ENCODE measurements at places on chromosomes 2 and 18. TPM values are rescaled to one million over a fixed set of nuclear protein-coding genes. Genes with fewer than 3 reads are reported as not detected.
A peak's percentile ranks its signal among the peaks of the same experiment; 100 is the strongest.

The TM4SF20 gene
- not detected for total RNA-seq

The IMPA2 gene
- total RNA-seq = 48.1 TPM

GRCh38 chr18:77634494-77634893 is 384.8 kb downstream of the GALR1 start:
- no peaks in the 10 kb centered on the region for H3K4me1 ChIP-seq
- no peak for DNase-seq
- no peak overlapping the region for H3K27ac ChIP-seq
- H3K27me3 ChIP-seq = no peaks in the 10 kb centered on the region

DNA sequence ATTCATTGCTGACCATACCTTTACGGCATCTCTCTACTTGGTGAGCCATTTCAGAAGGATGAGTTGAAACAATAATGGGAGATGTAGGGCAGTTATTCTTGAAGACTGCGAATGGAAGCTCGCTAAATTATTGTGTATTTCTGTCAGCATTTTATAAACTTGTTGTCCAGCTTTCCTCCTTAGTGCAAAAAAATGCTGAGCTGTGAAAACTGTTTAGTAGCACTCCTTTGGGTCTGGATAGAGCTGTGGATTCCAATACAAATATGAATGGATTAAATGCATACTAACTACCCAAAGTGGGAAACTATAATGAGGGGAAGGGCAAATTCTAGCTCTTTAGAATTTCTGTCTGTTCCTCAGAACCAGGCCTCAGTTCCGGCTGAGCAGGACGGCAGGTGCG is 461.6 kb downstream of the TXNL1 start:
- no peaks in the 10 kb centered on the region for H3K36me3 ChIP-seq
- DNase-seq = no peak
- H3K27ac ChIP-seq = no peak overlapping the region
- H3K4me1 ChIP-seq = no peaks in the 10 kb centered on the region
- H3K27me3 ChIP-seq = no peaks in the 10 kb centered on the region

DNA sequence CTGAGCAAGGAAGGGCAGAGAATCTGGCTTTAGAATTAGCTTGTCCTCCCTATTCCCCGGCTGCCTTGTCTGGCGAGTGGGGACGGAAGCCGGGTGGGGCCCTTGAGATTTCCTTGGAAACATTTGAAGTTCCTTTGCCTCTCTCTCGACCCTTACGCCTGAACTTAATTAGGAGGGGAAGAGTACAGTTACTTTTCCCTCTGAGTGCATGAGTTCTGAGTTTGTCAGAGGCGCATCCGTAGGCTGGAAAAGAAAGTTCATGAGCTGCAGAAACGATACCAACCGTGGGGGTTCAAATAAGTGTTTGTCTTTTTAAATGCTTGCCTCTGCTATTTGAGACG is 468 bp downstream of the PIKFYVE start:
- peak overlapping the region; percentile 56 for H3K4me3 ChIP-seq
- H3K27ac ChIP-seq = peak overlapping the region; percentile 97
- H3K27me3 ChIP-seq = no peaks in the 10 kb centered on the region
- peaks cover 8% of the 10 kb centered on the region for H3K4me1 ChIP-seq

- H3K27ac ChIP-seq = no peak overlapping the region
- peaks cover under 1% of the 10 kb centered on the region for H3K36me3 ChIP-seq
- no peak for DNase-seq
- H3K4me1 ChIP-seq = no peaks in the 10 kb centered on the region
- H3K4me3 ChIP-seq = no peak overlapping the region
Observed at GRCh38 chr2:227006189-227006897, 157.7 kb downstream of the COL4A4 start.

- no peak for DNase-seq
- no peak overlapping the region for H3K27ac ChIP-seq
- H3K27me3 ChIP-seq = no peaks in the 10 kb centered on the region
- H3K36me3 ChIP-seq = no peaks in the 10 kb centered on the region
- H3K4me3 ChIP-seq = no peak overlapping the region
- H3K4me1 ChIP-seq = no peaks in the 10 kb centered on the region
Observed at GRCh38 chr2:108367014-108367413, 10.7 kb upstream of the SULT1C4 start.

DNA sequence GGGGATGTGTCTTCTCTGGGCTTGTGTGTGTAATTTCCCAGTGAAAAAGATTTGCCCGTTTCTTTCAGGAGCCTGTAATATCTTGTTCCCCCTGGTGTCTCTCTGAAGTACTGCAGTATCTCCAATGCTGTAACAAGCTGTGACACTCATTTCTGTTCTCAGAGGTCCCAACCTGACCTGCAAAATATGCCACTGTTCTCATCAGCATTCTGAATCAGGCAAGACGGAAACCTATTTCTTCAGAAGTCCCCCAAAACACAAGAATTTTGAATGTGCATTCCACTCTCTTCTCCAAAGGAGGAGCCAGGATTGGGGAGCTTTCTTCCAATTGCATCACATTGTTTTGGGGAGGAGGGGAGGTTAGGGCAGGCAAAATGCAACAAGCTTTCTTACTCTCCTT is 77.0 kb upstream of the CNGA3 start:
- H3K4me3 ChIP-seq = no peak overlapping the region
- no peaks in the 10 kb centered on the region for H3K4me1 ChIP-seq
- H3K27ac ChIP-seq = no peak overlapping the region
- H3K36me3 ChIP-seq = no peaks in the 10 kb centered on the region
- DNase-seq = no peak

All from spleen (tissue), 13 donors.